ENCODE measurements at places on chromosomes 16 and 17.

- DNase-seq = no peak
Measured at GRCh38 chr16:66901626-66902025, 17.1 kb downstream of the CDH16 start.

DNA sequence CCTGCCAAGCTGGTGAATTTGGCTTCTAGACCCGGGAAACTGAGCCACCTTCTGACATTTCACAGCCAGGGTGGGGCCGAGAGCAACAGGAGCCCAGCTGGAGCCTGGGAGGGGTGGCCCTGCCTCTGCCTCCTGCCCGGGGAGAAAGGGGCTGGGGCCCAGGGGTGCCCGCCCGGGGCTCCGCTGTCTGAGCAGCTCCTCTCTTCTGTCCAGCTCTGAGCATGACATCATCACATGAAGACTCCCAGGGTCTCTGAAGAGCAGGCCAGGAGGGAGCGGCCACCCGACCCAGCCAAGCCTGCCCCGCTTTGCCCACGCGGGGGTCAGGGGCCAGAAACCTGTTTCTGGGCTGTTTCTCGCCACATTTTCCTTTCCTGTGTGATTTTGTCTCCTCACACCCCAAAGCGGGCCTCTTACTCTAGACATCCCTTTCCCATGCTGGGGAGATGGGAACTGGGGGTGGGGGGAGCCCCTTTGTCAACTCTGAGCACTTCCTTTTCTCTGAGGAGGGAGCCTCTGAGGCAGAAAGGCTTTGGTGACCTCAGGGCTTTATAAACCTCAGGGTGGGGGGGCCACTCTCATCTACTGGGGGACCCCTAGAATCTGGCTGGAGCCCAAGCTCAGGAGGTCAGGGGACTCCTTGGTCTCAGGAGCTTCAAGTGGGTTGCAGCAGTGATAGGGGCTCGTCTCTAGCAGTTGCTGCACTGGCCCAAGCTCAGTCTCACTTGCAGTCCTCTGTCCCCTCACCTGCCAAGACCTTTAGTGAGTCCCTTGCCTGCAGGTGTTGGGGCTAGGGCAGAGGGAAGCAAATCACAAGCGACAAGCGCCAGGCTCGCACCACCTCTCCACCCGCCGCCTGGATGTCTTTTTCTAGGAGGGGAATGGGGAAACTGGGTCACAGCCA, 7.6 kb downstream of the UBALD2 start:
- no peak for DNase-seq

GRCh38 chr16:3518292-3518985, 17.6 kb downstream of the CLUAP1 start:
- no peak for DNase-seq

DNA sequence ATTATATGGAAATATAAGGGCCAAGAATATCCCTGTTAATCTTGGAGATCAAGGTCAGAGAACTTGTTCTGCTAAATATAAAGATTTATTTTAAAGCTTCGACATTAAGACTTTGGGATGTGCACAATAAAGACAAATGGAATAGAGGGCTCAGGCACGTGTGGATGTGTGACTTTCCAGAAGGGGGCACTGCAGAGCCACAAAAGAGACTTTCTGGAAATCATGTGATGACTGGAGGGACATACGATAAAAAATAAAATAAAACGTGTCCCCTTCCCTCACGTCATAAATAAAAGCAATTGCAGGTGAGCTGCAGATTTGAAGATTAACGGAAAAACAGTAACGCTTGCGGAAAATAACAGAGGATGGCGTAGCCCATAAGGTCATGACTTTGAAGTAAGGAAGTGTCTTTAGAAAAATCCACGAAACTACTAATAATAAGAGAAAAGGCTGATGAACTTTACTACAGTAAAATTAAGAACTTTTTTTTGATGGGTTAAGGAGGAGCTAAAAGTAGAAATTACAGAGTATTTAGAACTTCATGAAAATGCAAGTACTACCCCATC, 9.4 kb upstream of the ENGASE start:
- no peak for DNase-seq

- DNase-seq = peak; percentile 30
Measured at GRCh38 chr17:29292992-29293889, 707 bp downstream of the NUFIP2 start.

DNA sequence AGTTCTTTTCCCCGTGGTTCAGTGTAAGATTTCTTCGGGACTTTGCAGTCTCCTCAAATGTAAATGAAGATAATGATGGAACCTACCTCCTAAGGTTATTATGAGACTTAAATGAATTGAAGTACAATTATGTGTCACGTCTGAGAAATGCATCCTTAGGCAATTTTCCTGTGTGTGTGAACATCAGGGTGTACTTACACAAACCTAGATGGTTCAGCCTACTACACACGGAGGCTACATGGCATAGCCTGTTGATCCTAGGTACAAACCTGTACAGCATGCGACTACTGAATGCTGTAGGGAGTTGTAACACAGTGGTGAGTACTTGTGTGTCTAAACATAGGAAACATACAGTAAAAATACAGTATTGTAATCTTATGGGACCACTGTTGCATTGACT, 1.1 kb upstream of the FAM20A start:
- no peak for DNase-seq

Data from activated CD8-positive, alpha-beta memory T cell treated with anti-CD3 and anti-CD28 coated beads for 1 hour (primary cell).